NCI-H1105 (cell line): ENCODE measurements at places on chromosomes 5 and 9.

- no peak for DNase-seq
Observed at GRCh38 chr9:134486143-134486591, 155.4 kb upstream of the COL5A1 start.

GRCh38 chr5:149860801-149861322 lies 83.7 kb downstream of the PDE6A start:
- DNase-seq = no peak

DNA sequence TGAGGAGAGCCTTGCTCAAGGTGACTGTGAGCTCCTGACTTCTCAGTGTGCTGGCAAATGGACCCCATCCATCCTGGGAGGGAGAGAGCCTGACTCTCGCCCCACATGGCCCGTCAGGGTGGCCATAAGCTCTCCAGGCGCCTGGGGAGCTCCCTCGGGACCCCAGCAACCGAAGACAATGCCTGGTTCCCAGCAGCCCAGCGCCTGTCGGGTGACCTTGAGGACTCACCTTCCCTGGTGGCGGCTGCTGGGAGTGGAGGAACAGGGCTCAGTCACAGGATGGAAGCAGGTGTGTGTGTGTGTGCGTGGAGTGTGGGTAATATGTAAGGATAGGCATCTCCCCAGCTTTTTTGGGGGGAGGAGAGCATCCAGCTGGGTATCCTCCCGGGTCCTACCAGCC lies 190.3 kb downstream of the MELK start:
- DNase-seq = no peak

- no peak for DNase-seq
Observed at GRCh38 chr5:94021246-94021645, 279.8 kb upstream of the POU5F2 start.

DNA sequence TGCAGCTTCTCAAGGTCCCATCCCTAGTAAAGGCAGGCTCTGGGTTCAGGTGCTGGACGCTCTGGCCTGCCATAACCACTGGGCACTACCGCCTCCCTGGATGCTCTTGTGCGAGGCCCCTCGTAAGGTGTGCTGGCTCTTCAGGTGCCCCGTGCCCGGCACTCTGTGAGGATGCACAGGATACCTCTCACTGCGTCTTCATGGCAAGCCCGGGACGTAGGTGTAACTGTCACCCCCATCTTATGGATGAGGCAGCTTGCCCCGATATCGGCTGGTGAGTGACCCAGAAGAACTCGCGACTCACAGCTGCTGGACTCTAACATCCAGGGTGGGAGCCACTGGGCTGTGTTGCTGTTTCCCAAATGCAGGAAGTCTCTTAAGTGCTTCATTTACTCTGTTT lies 79.0 kb downstream of the GTF3C4 start:
- no peak for DNase-seq

DNA sequence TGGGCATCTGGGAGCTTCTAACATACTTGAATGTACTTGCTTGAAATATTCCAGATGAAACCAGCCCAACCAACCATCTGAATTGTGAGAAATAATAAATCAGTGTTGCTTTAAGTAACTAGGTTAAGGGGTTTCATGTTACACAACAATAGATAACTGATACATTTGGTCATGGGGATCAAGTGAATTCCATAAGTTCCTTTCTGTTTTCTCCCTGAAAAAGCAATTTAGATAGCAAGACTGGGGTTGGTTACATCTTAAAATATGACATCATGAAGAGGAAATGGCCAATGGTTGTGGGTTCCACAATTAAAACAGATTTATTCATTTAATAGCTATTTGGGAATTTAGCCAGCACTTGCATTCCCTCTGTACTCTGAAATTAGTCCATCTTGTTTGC lies 559.7 kb downstream of the TLR4 start:
- DNase-seq = no peak

- no peak for DNase-seq
Observed at GRCh38 chr9:92610470-92611420, 59.2 kb downstream of the IPPK start.
